ENCODE measurements at places on chromosomes 5 and 9.

DNA sequence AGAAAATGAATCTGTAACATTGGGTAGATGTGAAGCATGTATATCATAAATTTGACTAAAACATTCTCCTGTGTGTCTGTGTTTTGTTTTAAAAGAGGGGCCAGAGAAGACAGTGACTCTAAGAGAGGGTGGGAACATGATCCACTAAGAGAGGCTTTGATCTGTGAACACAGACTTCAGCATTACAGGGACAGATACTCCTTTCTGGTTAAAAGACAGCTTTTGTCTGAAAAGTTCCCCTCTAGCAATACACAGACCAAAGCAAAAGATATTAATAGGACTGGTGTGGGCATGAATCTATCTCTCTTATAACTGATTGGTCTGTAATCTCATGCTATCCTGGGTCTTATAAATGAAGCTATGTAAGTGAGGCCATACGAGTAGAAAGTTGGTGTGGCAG, 150.9 kb downstream of the NUDT12 start:
- DNase-seq, result no peak

- no peak for DNase-seq
Observed at GRCh38 chr9:27165068-27165467, 56.0 kb downstream of the TEK start.

GRCh38 chr9:19470981-19471650, 62.3 kb downstream of the ACER2 start:
- no peak for DNase-seq

DNA sequence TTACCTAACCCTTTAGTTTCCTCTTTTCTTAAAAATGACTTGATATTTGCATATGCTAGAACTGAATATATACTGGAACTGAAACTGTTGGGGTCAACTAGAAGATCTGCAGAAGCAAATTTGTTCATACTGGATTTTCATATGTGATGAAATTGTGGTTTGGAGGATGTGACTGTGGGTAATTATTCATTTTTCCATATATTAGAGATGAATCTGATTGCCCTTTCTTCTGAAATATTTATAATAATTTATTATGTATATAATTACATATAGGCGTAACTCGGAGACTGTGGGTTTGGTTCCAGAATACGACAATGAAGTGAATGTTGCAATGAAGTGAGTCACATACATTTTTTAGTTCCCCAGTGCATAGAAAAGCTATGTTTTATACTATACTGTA, 149.1 kb downstream of the ATP10B start:
- peak; percentile 83 for DNase-seq

DNA sequence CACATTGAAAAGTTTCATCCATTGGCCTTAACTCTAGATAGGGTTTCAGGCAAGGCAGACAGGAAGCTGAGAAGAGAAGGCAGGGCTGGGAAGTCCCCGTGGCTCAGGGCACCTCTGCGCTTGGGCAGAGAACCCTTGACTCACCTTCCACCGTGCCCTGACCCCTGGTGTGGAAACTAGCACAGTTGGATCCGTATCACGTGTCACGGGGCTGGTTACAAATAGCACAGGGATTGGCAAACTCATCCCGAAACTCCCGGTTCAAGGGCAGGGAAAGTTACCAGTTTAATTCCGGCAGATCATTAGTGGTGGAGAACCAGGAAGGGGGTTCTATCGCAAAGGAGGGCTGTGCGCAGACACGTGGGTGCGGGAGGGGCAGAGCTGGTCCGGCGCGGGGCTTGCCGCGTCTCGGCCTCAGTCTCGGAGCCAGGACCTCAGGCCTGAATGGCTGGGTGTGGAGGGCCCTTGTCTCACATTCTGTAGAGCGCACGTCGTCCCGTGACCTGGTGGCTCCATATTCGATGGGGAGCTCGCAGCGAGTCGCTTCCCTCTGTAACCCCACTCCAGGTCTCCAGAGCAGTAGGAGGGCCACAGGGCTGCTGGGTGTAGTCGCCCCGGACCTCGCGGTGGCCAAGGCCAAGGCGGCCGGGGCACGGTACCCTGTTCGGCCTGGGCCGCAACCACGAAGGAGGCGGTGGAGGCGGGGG, 771 bp upstream of the TMEM171 start:
- DNase-seq, result no peak

DNA sequence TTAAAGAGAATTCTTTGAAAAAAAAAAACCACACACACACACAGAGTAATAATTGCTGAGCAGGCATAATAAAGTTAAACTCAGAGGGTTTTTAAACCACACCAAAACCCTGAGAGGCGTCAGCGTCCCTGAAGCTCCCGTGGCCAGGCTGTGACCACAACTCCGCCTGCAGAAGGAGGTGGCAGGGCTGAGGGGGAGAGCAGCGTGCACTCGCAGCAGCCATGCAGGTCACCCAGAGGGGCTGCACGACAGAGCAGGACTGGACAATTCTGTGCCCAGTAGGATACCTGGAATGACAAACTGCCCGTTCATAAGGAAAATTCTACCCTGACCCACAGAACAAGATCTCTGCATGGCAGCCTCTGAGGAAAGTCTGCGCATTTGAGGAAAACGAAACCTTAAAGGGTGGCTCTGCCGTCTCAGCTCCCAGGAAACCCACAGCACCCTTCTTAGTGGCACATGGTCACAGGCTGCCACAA, 44.0 kb downstream of the ROR2 start:
- no peak for DNase-seq

- DNase-seq, result no peak
Observed at GRCh38 chr9:97983589-97984187, 547 bp downstream of the ANP32B start.

- DNase-seq, result no peak
Observed at GRCh38 chr9:84711936-84712335, 42.4 kb downstream of the NTRK2 start.

- DNase-seq, result no peak
Observed at GRCh38 chr9:2230362-2230761, 215.2 kb downstream of the SMARCA2 start.

GRCh38 chr5:531101-531748, 7.0 kb upstream of the SLC9A3 start:
- no peak for DNase-seq

DNA sequence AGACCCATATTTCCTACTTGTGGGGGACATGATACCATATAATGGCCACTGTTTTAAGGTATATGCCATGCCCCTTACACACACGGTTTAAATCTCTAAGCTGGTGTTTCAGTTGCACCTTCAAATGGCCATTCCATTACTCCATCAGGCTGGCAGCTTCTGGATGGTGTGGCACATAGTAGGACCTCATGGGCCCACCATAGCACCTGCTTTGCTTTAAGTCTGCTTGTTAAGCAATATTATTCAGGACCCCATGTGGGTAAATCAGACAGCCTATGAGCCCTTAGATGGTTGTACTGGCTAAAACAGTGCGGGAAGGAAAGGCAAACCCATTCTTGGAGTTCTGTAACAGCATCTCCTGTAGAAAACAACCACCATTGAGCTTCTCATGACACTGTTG, 27.4 kb upstream of the PANK3 start:
- no peak for DNase-seq

- no peak for DNase-seq
Observed at GRCh38 chr9:99998266-99998665, 91.8 kb downstream of the STX17 start.

DNA sequence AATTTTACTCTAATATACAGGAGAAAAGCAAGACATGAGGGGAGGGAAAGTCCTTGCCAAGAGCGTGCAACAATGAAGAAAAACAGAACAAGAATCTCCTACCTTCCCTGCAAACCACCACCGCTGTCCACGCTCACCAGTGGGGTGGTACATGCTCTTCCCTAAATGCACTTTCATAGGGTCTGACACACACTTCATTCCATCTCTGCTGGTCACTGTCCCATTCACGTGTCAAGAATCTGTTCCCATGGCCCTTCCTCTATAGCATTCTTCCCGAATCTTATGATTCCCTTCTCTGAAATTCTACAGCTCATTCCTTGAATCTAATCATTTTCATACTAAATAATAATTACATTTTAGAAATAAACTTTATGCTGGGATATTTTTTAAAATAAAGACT, 11.4 kb upstream of the DNAH5 start:
- no peak for DNase-seq

- no peak for DNase-seq
Observed at GRCh38 chr9:15725953-15726352, 173.1 kb downstream of the CCDC171 start.

GRCh38 chr5:96384353-96384752, 48.7 kb downstream of the PCSK1 start:
- DNase-seq, result no peak

- no peak for DNase-seq
Observed at GRCh38 chr5:3311433-3311832, 284.2 kb upstream of the IRX1 start.

DNA sequence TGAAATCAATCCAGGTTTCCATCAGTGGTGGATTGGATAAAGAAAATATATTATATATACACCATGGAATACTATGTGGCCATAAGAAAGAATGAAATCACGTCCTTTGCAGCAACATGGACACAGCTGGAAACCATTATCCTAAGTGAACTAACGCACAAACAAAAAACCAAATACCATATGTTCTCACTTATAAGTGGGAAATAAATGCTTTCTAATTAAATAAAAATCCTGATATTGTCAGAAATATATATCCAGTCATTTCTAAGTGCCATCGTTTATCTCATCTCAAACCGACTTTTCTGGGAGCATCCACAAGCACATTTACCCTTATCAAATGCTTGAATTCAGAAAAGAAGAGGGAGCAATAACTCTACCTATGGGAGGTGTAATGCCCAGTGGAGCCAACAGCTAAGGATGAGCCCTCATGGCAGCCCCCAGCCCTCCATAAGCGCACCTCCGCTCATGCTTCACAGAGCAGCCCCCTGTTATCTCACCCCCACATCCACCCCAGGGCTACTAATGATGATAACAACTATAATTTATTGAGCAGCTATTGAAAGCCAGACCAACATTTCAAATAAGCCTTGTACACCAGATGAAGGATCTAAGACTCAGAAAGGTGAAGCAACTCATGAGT, 101.7 kb upstream of the SPOCK1 start:
- DNase-seq, result no peak

GRCh38 chr5:88405783-88406182, 137.1 kb upstream of the TMEM161B start:
- DNase-seq, result no peak

DNA sequence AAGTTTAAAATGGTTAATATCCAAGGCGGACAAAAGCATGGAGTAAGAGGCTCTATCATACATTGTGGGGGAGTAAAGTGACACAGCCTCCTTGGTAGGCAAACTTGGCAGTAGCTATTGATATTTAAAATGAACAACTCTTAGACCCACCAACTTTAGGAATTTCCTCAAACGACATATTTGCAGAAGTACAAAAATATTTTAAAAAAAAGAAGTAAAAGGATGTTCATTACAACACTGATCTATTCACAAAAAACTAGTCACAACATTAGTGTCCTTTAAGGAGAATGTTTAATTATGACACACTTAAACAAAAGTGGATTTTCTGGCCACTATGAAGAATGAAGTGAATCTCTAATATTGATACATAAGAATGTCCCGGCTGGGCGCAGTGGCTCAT, 1.7 kb downstream of the ALG2 start:
- no peak for DNase-seq

DNA sequence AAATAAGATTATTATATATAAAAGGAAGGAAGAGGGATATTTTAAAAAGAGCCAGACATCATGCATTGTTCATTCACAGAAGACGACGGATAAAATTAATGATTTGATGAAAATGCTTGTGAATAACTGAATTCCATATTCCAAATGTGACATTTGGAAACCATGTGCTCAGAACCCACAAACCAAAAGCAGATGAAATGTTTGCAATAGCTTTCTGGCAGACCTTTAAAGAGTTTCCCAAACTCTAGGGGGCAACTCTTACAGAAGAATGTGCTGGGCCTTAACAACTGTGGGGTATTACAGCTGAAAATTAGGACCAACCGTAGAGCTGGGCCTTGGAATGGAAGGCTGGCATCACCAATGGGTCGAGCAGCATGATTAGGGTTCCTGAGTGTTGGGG, 471.0 kb downstream of the EFNA5 start:
- no peak for DNase-seq

DNA sequence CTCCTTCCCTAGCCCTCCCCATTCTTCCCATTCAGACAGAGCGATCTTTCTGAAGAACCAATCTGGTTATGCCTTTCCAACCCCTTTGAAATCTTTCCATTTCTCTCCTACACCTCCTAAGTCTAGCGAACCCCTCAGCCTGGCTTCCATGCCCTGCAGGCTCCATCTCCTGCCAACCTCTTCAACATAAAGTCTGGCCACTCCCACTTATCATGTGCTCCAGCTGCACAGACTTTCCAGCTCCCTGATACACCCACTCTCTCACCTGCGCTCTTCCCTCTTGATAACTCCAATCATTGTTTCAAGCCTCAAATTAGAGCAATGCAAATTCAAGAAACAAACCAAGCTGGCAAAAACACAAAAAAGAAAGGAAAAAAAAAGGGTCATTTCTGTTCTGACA, 3.8 kb upstream of the ORM1 start:
- no peak for DNase-seq

GRCh38 chr9:74735761-74736160, 152.0 kb downstream of the TRPM6 start:
- no peak for DNase-seq

DNA sequence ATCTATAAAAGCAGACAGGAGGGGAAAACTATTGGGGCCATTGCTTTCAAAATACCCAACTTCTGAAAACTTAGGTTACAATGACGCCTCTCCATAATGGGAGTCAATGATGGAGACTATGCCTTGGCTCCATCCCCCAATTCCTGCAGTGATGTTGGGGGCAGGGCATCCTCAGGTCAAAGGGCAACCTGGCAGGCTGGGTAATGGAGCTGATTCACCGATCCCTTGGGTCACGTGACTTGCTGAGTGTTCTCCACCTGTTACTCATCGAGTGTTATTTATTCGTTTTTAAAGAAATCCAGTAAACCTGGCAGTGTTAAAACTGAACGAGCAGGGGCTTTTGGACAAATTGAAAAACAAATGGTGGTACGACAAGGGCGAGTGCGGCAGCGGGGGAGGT, 244.4 kb downstream of the FAM114A2 start:
- no peak for DNase-seq

GRCh38 chr5:100444961-100445360, 90.2 kb upstream of the FAM174A start:
- no peak for DNase-seq

- DNase-seq, result no peak
Observed at GRCh38 chr5:150092159-150092787, 5.9 kb upstream of the CSF1R start.

GRCh38 chr9:15115702-15116101, 191.3 kb downstream of the TTC39B start:
- DNase-seq, result no peak

GRCh38 chr5:79628811-79629210, 16.6 kb downstream of the TENT2 start:
- DNase-seq, result no peak

- DNase-seq, result no peak
Observed at GRCh38 chr9:79053598-79053997, 518.2 kb upstream of the TLE4 start.

- DNase-seq, result no peak
Observed at GRCh38 chr5:159978358-159978757, 30.6 kb upstream of the TTC1 start.

GRCh38 chr5:34728236-34728635, 72.1 kb downstream of the RAI14 start:
- no peak for DNase-seq
